ENCODE measurements at places on chromosomes 12 and 14. TPM values are rescaled to one million over a fixed set of nuclear protein-coding genes. Genes with fewer than 3 reads are reported as not detected.

GRCh38 chr14:65790172-65790815, 377.8 kb downstream of the FUT8 start:
- no peak for DNase-seq

DNA sequence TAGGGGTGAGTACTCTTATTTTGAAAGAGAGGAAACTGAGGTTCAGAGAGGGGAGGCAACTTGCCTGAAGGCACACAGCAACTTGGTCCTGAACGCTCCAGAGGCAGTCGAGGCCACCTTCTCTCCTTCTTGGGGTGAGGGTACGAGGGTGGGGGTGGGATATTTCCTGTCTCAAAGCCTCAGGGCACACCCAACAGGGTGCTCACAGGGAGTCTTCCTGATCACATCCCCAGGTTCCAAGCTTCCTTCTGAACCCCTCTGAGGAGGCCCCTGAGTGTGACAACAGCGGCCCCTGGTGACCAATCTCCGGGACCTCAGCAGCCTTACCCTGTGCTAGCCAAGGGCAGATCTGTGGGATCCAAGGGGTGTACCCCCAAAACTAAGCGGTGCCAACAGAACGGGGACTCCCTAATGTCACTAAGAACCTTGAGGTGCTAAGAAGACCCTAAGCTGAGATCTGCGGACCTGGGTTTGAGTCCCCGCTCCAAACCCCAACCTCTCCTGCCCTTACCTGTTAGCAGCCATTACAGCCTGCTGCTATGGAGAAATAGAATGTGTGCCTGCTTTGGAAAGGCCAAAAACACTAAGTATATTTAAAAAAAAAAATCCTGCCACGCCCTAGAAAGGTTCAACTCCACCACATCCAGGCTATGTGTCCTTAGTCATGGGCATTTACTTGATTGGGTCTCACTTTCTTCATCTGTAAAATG, 57.9 kb downstream of the TRPV4 start:
- peak; percentile 67 for DNase-seq

- DNase-seq: no peak
Measured at GRCh38 chr12:123916729-123917128, 55.9 kb downstream of the CCDC92 start.

GRCh38 chr14:60301685-60302084, 52.7 kb downstream of the PPM1A start:
- DNase-seq: no peak

- no peak for DNase-seq
Measured at GRCh38 chr12:125577334-125577733, 512.1 kb downstream of the AACS start.

GRCh38 chr12:5556946-5557673, 125.2 kb downstream of the NTF3 start:
- no peak for DNase-seq

DNA sequence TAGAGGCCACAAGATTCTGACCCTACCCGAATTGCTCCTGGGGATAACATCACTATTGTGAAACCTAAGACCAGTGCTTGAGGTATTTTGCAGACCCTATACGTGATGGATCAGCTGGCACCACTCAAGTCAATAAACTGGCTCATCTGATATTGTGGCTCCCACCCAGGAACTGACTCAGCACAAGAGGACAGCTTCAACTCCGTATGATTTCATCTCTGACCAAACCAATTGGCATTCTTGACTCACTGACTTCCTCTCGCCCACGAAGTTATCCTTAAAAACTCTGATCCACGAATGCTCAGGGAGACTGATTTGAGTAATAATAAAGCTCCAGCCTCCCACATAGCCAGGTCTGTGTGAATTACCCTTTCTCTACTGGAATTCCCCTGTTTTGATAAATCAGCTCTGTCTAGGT, 1036.1 kb upstream of the TMEM132C start:
- no peak for DNase-seq

The LRRC10 gene
- 12.6 TPM for polyA plus RNA-seq

- no peak for DNase-seq
Measured at GRCh38 chr12:101108130-101108529, 101.9 kb downstream of the SLC5A8 start.

GRCh38 chr12:3534511-3534910, 43.5 kb downstream of the PRMT8 start:
- DNase-seq: peak; percentile 36

DNA sequence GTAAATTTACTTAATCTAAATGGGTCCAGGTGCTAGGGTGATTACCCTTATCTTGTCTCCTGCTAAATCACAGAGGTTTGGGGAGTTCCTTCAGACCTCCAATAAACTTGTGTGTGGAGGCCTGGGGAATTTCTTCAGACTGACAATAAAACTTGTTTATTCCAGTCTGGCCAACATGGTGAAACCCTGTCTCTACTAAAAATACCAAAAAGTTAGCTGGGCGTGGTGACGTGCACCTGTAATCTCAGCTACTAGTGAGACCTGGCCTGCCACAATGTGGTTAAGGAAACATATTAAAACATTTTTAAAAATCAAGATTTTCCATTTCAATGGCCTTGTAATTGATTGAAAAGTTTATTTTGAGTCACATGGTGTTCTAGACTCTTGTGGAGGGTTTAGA, 126.9 kb upstream of the FGD4 start:
- no peak for DNase-seq

DNA sequence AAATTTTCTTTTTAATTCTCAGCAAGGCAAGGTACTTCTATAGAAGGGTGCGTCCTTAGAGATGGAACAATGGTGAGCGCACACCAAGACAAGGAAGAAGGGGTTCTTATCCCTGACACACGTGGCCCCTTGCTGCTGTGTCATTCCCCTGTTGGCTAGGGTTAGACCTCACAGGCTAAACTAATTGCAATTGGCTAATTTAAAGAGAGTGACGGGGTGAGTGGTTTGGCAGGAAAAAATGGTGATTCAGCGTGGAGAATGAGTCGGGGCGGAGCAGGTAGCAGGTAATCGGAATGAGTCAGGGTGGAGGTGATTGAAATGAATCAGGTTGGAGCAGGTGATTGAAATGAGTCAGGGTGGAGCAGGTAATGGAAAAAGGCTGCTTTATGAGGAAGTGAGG, 36.3 kb upstream of the HECTD1 start:
- DNase-seq: no peak

The WASHC3 gene
- polyA plus RNA-seq: 49.2 TPM

DNA sequence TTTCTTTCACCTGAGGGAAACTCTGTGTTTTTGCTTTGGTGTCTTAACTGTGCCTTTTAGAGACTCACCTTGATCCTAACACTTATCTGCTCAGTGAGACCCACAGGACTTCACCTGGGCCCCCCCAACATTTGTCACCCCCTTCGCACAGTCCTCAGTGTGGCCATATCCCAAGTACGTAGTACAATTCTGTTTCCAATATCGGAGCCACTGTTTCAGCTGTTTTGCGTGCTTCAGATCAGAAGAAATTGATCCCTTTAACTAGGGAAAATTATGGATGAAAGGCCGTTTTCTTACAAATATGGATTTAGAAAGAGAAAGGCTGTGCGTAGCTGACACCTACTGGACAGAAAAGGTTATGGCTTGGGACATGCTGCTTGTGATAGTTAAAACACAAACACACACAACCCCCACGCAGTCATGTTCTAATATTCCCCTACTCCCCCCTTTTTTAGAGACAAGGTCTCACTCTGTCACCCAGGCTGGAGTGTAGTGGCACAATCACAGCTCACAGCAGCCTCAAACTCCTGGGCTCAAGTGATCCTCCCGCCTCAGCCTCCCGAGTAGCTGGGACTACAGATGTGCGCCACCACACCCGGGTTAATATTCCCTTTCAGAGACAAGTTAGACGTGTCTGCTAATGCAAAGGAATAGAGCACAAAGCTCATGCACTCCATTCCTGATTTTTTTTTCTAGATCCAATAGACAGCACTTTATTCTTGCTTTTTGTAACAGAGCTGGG, 3.6 kb upstream of the SLC7A8 start:
- DNase-seq: peak; percentile 24

DNA sequence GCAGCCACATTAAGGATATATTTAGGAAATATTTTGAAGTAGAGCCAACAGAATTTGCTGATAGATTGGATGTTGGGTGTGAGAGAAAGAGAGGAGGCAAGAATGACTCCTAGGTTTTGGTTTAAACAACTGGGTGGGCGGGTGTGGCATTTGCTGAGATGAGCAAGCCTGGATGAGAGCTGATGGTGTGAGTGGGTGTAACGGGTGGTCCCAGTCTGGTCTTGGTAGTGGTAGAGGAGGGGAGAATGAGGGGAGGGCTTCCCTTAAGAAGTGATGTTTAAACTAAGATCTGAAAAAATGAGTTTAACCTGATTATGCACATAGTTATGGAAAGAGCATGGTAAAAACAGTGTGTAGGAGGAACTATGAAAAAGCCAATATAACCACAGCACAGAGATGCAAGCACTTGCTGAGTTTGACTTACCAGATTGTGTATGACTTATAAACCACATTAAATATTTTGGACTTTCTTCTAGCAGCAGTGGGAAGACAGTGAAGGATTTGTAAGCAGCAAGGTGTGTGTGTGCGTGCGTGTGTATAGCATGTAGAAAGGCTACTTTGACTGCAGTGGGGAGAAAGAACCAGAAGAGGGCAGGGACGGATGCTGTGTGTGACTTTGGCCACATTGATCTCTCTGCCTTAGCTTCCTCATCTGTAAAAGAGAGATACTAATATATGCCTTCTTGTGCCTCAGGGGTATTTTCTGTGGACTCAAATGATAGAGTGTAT, 139.7 kb downstream of the PRIMA1 start:
- DNase-seq: no peak

DNA sequence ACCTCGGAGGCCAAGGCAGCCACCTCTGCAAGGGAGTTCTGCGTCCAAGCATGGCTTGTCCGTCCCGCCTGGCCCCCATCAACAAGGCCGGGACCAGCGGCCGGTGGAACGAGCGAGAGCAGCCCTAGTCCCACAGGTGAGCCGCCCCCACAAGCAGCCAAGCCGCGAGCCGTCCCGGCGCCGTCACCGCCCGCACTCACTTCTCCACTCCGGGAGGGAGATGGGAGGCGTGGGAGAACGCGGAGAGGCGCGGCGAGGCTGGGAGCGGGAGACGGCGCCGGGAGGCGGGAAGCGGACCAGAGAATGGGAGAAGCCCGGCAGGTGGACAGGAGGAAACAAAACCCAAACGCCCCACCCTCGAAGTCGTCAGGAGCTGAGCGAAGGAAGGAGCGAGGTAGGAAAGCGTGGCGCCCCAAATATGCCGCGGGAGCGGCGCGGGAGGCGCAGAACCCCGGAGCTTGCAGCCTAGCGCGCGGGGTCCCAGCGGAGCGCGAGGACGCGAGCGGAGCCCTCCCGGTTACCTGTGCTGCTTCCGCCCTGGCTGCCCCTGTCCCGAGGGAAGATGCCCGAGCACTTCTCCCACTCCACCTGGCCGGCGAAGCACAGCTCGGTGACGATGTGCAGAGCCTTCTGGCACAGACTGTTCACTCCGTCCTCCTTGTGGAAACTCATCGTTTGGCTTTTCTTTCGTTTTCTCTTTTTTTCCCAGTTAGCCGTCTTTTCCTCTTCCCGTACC, 600 bp downstream of the SYT10 start:
- DNase-seq: no peak

GRCh38 chr14:66076176-66076575, 410.0 kb upstream of the CCDC196 start:
- DNase-seq: no peak

DNA sequence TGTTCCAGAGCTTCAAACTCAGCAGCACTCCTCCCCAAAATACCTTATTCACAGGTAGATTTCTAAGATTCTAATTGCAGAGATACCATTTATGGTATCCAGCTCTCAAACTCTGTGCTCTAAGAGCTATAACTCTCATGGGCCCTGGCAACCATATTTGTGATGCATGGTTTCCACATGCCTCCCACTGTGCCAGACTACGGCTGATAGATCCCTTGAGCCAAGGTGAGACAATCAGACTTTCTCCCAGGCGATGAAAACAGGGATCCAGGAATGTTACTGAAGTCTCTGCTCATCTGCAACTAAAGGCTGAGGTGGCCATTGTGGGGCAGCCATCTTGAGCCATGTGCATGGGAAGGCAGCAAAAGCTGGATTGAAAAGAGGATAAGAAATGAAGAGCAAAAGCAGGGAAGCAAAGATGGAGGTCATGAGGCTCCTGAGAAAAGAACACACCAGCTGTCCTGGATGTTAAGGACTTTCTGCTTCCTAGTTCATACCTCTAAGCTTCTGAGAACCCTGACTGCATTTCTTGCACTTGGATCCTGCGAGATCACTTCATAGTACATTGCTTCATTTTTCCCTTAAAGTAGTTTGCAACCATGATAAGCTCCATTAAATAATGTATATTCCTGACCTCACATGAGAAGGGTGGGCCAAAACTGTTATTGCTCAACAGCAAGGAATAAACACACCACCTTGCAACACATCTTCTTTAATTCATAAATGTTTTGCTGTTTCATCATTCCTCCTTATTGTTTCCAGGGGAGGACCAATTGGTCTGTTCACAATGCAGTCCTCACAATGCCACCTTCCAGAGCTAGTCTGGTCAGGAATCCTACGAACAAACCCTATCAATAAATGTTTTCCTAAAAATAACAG, 5.4 kb downstream of the EGLN3 start:
- DNase-seq: no peak

DNA sequence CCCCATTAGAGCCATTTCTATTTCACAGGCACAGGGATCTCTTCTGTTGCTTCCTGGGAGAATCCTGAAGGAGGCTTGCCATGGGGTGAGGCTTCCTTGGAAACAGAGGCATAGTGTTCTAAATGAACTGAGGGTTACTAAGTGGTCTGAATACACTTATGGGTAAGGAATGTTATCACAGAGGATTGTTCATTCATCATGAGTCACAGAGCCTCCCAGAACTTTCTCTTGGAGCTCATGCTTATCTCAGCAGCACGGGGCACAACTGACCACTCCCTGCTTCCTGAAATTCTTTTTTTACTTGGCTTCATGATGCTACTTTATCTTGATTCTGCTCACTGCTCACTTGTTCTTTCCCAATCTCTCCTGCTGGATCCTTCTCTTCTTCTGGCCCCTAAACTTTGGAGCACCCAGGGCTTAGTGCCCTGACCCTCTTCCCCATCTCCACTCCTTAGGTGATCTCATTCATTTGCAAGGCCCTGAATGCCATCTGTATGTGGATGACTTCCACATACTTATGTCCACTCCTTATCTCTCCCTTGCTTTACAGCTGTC, 57.9 kb downstream of the ANO6 start:
- DNase-seq: no peak

The ASB2 gene
- 289 TPM for polyA plus RNA-seq

- DNase-seq: no peak
Measured at GRCh38 chr14:76957224-76957891, 71.2 kb downstream of the IRF2BPL start.

The FAM181A gene
- polyA plus RNA-seq: not detected

- no peak for DNase-seq
Measured at GRCh38 chr12:107436376-107436775, 249.2 kb upstream of the PWP1 start.

DNA sequence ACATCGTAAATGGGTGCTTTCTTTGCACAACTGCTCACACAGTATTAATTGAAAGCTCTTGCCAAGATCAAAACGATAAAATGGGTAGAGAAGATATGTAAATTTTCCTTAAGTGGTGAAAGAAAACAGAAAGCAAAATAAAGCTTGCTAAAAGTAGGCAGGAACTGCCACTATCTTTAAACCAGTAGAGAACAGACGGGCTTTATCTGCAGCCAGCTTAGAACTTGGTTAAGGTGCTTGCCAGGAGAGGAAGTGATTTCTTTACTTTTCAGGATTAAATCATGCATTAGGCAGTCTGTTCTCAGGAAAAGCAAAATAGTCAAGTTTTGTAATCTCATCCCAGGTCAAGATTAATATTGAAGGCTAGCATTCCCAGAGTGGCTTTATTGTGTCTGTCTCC, 56.9 kb upstream of the CCDC175 start:
- no peak for DNase-seq
